Stimulated activated CD4-positive, alpha-beta T cell treated with anti-CD3 and anti-CD28 coated beads, Interleukin-15, amount 100 ng/mL, for 1 hour (primary cell): ENCODE measurements at places on chromosomes 2 and 18.

DNA sequence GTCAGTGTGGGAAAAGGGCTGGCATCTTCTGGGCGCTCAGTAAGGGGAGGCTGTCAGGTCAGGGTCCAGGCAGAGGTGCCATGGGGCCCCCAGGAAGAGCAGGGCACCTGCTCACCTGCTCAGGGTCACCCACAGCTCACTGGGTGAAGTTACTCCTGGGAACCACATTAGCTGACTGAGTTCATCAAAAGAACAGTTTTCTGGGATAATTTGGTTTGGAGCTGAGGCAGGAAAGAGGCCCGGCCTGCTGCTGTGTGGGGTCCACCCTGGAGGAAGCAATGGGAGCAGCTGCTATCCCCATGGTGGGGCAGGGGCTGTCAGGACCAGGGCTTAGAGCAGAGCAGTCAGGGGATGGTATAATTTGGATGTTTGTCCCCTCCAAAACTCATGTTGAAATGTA lies 97.2 kb upstream of the GPC1 start:
- DNase-seq, result no peak

GRCh38 chr2:231104115-231104713 lies 20.6 kb downstream of the HTR2B start:
- peak; percentile 20 for DNase-seq

DNA sequence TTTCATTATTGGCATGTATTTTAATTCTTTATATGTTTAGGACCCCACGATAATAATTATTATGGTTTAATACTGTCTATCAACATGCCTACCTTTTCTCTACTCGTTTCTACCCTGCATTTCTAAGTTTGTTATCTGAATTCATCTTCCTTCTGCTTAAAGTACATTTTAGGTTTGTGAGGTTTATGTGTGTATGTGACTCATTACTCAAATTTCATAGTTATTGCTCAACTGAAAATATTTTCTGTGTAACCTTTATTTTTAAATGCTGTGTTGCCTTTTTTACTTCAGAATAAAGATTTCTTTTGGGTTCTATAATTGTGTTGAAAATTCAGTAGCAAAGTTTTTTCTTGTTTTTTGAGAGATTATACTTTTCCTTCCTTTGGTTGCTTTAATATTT lies 933.9 kb upstream of the LRRTM1 start:
- DNase-seq, result no peak

GRCh38 chr2:20994130-20994529 lies 49.7 kb downstream of the APOB start:
- no peak for DNase-seq
